ENCODE measurements at places on chromosomes 12 and 14.

DNA sequence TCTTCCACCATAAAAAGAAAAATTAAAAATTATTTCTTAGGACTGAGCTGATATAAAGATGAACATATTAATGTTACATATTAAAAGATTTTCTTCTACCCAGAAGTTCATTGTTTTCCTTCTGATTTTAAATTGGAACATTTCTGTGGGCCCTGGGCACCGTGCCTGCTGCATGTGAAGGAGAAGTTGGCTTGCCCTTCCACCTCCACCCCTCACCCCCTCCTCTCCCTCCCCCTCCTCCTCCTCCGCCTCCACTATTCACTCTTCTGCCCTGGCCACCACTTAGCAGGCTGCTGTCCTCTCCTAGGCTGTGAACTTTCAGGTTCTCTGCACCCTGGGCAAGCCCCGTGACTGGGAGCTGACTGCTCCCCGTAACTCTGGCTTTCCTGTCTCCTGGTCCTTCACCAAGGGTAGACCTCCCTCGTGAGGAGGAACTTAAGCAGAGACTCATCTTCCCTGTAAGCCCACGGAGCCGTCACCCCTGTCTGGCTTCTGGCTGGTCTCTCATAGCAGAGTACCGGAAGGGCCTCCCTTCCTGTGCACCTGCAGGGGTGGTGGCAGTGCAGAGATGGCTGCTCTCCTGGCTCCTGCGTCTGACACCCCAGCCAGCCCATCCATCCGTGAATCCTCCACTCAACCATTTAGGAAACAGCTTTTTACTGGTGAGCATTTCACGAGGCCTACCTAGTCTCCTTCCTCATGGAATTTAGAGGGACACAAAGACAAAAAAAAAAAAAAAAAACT is 12.8 kb downstream of the TUNAR start:
- DNase-seq, result no peak

GRCh38 chr14:87878959-87879358 is 114.0 kb downstream of the GALC start:
- DNase-seq, result no peak

DNA sequence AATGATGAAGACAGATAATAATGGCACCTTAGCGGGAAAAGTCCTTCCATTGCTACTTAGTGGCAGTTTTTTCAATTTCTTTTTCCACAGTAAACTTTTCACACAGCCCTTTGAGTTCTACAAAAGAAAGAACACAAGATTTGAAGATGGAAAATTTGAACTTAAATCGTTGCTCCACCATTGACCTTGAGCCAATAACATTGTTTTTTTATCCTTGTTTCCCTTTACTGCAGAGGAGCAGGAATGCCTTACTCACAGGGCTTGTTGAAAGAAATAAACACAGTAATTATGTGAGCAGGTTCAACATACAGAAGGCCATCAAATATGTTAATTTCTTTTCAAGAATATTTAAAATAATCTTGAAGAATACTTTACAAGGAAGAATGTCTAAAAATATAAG is 181.5 kb upstream of the KRR1 start:
- DNase-seq, result no peak

- DNase-seq, result no peak
These were observed 18.3 kb upstream of the VASH1 start for GRCh38 chr14:76742966-76743365.

DNA sequence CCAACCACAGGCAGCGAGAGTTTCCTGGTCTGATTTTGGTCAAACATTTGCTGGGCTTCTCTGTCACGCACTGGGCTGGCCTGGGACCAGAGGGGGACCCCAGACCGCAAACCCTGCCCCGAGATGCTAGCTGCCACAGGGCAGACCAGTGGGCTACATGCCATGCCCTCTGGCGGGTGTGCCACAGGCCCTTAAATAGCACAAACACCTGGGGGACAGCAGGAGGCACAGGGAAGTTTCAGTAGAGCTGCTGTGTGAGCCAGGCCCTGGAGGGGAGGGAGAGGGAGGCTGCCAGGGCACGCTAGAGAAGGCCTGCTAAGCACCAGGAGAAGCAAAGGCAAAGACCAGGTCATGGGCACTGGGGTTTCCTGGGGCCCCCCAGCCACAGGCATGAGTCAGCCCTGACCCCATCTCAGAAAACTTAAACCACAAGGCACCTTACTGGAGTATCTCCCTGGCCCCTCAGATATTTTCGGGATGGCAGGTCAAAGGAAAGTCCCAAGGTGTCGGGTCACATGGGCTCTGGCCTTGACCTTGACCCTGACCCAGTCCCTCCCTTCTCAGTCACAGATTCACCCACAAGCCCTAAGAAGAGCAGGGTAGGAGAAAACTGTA is 29.2 kb downstream of the ITPK1 start:
- DNase-seq, result no peak

GRCh38 chr14:81432219-81432661 is 32.1 kb upstream of the STON2 start:
- no peak for DNase-seq

DNA sequence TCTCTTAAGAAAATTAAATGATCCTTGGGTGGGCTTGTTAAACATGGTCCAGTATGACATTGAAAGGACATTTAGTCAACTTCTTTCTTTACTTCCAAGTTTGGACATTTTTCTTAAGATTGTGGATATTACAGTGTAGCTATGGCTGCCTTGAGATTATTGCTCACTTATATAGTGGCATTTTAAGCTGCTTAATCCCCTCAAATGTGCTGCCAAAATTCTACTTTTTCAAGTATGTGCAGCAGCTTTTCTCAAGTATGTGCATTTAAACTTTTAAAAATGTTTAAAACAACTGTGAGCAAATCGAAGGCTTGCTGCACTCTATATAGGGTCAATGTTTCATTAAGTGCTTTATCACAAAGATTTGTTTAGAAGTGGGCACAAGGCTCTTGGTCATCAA is 7.4 kb downstream of the TXNRD1 start:
- DNase-seq, result no peak

All from stimulated activated CD4-positive, alpha-beta T cell treated with anti-CD3 and anti-CD28 coated beads, Interleukin-4, amount 100 ng/mL, for 48 hours (primary cell).